Urothelium cell line (cell line): ENCODE measurements at places on chromosomes 6 and 20.

GRCh38 chr6:23659125-23659524 lies 466.9 kb upstream of the NRSN1 start:
- peak; percentile 13 for DNase-seq

GRCh38 chr20:45970646-45971424 lies 1.2 kb downstream of the ZNF335 start:
- DNase-seq, result no peak

DNA sequence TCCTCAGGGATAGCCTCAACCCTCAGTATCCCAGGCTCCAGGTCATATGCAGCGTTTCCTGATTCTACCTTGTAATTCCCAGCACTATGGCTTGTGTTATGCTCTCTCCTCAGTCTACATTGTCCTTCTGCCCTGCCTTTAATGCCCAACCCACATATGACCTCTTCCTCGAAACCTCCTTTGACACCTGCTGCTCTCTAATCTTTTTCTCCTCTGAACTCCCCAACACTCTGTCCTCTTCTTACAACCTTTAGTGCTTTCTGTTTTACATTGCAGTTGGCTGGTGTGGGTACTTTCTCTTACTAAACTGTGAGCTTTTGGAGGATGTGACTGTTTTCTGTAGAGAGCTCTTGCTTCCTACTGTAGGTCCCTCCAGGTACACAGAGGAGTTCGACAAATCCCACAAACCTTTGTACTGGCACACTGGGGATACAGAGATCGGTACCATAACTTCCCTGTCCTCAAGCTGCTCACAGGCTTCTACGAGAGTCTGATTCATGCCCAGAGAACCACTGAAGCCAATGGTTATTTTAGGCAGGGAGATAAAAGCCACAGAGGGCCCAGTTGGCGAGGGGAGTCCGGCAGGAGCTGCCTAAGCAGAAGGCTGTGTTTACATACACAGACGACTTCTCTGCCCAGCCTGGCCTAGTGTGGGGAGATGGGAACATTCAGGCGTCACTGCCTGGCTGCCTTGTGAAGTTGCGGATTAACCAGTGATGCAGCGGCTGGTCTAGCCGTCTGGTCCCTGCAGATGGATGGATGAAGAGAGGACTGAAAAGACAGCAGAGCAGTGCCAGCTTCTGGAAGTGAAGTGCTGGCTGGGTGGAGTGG lies 8.4 kb upstream of the EPB41L1 start:
- DNase-seq, result no peak

DNA sequence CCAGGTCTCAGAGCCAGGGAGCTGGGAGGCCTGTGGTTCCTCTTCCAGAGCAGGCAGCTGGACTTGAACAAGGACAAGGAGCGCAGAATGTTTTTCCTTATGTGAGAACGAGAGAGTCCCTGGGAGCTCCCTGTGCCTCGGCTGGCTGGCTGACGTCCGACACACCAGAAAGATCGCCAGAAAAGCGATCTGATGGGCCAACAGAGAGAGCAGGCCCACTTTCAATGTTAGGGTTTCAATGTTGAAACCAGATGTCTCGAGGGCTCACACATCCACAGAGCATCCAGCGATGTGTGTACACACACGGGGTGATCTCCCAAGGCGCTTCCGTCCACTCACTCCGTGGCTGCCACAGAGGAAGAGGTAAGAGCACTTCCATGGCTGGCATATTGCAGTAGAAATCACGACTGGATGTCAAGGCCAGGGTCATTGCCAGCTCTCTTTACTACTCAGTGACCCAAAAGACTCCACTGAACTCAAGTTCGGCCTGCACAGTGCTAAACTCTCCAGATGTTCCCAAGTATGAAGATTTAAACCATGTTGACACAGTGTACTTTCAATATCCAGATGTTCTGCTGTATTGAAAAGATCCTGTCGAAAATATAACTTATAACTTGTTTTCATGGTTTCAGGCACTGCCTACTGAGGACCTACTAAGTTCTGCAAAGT lies 70.8 kb upstream of the FOXC1 start:
- no peak for DNase-seq

- no peak for DNase-seq
These were observed 108.7 kb downstream of the GPX5 start for GRCh38 chr6:28634411-28634760.

- DNase-seq, result no peak
These were observed 62.5 kb upstream of the PTGIS start for GRCh38 chr20:49630396-49630951.

DNA sequence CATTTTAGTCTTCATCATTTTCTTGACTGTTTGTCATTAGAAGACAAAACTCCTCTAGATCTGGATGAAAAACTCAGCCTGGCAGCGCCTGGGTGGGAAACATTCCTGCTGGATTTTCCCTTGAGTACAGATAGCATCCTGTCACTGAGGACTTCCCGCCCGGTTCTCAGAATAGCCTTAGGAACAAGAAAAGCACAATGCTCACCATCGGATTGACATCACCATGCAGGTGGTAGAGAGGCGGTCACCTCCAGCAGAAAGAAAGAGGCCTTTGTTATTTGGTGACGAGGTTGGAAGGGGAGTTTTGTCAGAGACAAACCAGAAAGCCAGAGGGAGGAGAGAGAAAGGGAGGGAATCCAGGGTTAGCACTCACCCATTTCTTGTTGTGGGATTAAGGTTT lies 39.8 kb downstream of the KIF25 start:
- DNase-seq, result peak; percentile 62

GRCh38 chr6:38483526-38483925 lies 156.2 kb downstream of the BTBD9 start:
- no peak for DNase-seq

DNA sequence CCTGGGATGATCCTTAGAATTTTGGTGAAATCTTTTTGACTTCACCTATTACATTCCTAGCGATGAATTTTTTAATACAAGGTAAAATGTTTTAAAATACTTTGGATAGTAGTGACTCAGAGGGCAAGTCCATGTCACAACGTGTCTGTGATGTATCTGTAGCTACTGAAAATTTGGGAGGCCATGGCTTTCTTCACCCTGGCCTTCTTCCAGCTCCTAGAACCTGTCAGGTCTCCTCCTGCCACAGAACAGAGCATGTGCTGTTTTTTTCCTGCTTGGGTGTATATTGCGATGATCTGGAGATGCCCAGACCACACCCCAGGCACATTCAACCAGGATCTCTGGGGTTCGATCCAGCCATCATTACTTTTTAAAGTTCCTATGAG lies 194.4 kb downstream of the BTBD3 start:
- no peak for DNase-seq

GRCh38 chr6:155264693-155265320 lies 994 bp downstream of the CLDN20 start:
- no peak for DNase-seq

GRCh38 chr20:51456511-51457509 lies 85.7 kb downstream of the NFATC2 start:
- peak; percentile 98 for DNase-seq

DNA sequence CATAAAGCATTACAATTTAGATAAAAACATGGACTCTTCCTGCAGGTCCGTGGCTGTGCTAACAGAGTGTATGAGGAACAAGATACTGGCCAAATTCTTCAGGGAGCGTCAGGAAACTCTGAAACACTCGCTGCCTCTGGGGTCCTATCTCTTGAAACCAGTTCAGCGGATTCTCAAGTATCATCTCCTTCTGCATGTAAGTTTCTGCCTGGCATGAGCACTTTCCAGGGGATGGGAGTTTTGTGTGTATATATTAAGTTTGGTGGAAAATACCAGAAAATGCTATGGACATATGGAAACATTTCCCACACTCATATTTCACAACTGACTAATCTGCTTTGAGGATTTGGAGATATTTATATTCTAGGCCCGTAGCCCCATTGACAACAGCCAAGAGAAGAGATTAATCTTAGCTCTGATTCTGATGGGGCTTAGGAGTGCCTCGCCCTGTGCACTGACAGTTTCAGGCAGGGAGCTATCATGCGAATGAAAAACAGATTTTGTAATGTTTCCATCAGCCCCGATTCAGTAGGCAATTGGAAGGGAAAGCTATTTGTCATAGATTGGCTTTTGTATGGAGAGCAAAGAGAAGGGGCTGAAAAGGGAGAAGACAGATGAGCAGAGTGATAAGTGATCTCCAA lies 64.7 kb upstream of the MTHFD1L start:
- no peak for DNase-seq

DNA sequence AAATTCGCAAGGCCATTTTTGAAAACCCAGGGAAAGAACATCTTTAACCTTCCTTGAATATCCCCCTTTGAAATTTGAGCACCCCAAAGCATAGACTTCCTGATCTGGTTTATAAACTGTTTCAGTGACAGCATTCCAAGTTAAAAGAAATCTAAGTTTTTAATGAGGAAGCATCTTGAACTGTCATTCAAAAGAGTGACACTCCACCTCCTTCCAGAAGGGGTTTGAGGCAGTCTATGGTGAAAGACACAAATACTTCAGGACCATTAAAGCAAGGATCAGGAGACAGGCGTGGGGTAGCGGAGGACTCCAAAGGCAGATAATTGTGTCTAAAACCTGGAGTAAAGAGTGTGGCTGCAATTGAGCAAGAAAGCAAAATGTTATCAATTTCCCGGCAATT lies 691 bp downstream of the GHRH start:
- DNase-seq, result no peak
